ENCODE measurements at places on chromosomes 3 and 15.

GRCh38 chr3:118628704-118629341 lies 405.8 kb downstream of the IGSF11 start:
- no peak for DNase-seq

DNA sequence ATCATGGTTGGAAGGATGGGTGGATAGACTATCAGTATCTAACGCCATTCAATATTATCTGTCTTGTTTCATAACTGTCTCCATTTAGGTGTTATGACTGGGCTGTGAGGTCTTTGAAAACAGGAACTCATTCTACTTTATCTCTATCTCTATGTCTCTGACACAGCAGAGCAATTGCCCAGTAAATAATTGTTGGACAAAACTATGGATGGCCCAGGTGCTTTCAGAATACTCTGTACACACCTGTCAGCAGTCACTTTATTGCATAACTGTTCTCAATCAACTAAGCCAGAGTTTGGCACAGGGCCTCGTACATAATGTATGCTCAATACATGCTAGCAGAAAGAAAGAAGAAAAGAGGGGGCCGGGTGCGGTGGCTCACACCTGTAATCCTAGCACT lies 210.3 kb downstream of the OPA1 start:
- DNase-seq: no peak

GRCh38 chr3:139746481-139746880 lies 68.7 kb upstream of the NMNAT3 start:
- DNase-seq: no peak

DNA sequence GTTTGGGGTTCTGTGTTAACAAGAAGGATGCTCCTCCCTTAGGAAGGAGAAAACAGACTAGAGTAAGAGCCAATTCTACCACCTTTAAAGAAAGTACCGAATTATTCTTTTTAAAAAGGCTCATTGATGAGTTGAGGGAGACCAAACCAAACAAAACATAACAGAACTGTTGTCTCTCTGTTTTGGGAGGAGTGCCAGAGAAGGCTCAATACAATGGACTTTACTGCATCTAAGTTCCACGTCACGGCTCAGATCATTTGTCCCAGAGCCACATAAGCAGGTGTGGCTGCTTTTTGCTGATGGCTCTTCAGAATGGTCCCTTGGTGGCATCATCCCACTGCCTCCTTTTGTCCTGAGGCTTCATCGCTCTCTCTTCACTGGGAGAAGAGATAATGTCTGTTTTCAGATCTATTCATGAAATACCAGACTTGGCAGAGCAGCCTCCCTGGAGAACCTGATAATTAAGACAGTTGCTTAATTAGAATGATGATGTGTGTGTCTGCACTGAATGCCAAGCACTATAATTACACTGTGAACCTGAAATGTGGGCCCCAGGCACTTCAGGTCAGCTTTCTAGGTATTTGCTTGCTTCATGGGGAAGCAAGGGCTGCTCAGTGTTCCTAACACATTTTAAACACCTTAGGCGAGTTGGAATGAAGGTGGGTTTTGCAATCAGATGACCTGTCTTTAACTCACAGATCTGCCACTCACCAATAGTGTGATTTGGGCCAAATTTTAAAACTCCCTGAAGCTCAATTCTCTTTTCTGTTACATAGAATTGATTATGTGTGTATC lies 335.2 kb upstream of the MCTP2 start:
- no peak for DNase-seq

DNA sequence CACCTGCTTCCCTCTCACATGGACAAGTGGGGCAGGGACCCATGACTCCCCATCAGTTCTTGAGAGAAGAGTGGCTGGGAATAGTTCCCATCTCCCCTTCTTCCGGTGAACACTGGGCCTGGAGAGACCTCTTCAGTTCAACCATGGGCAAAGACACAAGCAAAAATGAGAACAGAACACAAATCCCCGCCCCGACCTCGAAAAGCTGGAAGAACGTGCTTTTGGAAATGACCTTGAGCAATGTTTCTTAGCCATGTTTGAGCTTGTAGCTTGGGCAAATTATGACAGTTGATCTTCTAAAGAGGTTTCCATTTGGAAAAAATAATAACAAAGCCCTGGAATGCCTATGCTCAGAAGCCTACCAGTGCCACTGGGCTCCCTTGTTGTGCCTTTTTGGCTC lies 59.0 kb downstream of the FAM174B start:
- DNase-seq: peak; percentile 43

DNA sequence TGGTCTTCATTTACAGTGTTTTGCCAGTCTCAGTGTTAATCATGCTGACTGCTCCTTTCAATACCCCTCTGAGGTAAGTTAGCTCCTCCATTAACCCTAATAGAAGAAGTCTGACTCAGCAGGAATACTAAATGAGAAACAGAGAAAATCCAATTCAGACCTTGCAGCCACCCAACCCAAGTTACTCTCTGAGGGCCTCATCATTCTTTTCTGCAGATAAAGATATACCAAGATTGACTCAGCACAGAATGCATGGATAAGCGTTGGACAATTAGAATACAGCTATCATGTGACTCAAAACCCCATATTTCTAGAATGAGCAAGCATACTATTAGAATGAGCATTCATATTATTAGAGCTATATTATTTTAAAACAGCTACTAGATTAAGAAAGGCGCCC lies 389.1 kb upstream of the SGO1 start:
- DNase-seq: no peak

DNA sequence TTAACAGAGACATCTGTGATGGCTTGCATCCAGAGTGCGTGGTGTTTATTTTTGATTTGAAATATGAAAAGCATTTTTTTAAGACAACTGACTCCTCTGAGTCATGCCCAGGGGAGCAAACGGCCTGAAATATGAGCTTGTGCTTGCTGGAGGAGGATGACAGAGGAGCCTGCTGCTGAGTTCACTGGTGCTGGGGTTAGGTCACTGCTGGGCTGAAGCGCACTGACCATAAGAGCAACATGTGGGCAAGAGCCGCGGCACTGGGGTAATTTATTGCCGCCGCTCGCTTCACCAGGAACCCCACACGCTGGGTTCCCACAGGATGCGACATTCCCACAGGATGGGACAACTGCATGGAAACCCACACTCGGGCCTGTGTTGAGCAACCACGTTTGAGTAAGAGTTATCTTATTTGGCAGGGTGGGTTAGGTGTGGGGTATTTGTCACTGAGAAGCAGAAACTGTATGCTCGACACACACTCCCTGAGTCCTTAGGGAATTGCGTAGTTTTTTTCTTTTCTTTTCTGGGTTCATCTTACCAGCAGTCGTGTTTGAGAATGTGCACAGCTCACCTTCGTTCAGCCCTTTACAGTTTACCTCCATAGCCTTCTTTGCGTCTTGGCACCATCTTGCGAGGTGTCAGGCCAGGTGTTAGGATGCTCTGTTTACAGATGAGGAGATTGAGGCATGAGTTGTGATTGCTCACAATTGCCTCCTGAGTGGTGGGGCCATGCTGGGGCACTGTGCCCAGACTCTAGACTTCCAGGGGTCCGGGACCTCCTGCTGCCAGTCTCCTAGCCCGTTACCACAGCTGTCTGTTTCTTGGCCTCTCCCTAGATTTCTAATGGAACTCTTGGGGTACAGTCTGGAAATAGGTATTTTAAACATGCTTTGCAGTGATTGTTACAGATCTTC lies 60.4 kb downstream of the SMAD3 start:
- peak; percentile 86 for DNase-seq

DNA sequence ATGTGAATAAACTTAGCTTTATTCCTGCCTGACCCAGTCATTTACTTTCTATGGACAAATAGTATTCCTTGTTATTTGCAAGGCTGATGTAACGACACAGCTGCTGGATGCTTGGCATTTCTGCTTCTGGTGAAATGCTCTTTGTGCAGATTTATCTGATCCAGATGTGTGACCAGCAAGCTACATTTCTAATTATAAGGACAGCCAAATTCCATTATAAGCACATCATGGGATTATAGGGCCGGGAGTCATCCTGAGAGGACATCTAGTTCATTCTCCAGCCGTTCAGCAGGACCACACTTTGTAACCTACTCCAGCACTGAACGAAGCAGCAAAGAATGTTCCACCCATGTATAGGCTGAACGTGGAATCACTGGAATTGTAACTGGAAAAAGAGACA lies 42.9 kb downstream of the FNDC3B start:
- peak; percentile 64 for DNase-seq

GRCh38 chr3:184715943-184716621 lies 4.2 kb upstream of the MAGEF1 start:
- no peak for DNase-seq

GRCh38 chr15:68583321-68583720 lies 4.5 kb downstream of the CORO2B start:
- DNase-seq: no peak

DNA sequence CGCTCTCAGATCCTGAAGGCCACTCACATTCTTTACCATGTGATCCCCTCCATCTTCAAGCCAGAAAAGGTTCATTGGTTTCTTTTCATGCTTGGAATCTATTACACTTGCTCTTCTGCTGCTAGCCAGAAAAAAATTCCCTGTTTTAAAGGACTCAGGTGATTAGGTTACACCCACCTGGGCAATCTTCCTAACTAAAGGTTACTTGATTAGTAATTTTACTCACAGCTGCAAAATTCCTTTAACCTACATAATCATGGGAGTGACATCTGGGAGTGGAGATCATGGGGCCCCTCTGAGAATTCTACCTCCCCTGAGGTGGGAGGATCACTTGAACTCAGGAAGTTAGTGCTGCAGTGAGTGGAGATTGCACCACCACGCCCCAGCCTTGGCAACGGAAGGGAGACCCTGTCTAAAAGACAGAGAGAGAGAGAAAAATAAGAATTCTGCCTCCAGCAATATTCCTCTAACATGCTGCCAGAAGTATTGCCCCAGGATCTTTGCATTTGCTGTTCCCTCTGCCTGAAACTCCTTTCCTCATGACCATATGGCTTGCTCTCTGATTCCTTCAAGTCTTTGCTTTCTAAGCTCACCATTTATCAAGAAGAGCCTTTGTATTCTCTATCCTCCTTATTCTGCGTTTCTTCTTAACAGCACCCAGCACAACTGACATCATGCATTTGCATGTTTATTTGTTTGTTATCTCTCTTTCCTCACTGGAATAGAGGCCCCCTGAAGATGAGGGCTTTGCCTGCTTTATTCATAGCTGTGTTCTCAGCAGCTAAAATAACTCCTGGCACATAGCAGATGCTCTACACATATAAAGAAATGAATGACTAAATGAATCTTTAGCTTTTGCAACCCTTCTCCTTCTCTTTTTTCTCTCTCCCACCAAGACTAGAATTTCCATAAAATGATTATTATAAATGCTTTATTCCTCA lies 68.2 kb downstream of the EDEM1 start:
- DNase-seq: no peak

DNA sequence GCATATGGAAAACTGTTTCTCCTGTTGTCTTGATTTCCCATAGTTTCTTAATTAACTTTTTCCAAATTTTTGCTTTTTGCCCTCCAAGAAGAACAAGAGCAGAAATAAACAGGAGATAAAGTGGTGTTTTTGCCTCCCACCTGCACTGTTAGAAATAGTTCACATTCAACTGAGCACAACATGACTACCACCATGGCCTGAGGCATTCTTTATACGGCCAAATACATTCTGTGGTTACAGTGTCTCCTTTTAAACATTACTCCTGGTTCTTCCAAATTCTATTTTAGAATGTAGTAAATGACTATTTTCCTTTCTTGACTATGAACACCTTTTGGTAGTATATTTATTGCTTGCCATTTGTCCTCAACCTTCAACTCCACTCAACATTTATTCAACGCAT lies 98.5 kb downstream of the LARS2 start:
- no peak for DNase-seq

DNA sequence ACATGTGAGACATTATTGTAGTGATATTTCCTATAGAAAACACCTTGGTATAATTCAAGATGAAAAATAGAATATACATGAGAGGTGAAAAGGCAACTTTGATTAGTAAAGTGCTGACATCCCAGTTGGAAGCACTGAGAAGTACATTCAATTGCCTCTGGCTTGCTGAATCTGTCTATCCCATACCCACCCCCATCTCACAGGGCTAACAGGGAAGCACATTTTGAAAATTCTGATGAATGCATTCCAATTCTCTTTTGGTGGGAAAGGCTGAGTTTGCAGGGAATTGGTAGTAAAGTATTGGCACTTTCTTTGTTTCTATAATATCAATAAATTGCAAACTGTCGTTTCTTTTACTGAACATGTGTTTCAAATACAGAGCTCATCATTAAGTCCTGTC lies 122.9 kb downstream of the MBNL1 start:
- DNase-seq: no peak

- peak; percentile 14 for DNase-seq
Observed at GRCh38 chr3:28347374-28348264, 902 bp upstream of the ZCWPW2 start.

- no peak for DNase-seq
Observed at GRCh38 chr3:7188551-7188950, 327.6 kb downstream of the GRM7 start.

GRCh38 chr3:72892081-72892775 lies 4.4 kb downstream of the GXYLT2 start:
- no peak for DNase-seq

- DNase-seq: peak; percentile 88
Observed at GRCh38 chr3:123642182-123642956, 57.5 kb upstream of the HACD2 start.

DNA sequence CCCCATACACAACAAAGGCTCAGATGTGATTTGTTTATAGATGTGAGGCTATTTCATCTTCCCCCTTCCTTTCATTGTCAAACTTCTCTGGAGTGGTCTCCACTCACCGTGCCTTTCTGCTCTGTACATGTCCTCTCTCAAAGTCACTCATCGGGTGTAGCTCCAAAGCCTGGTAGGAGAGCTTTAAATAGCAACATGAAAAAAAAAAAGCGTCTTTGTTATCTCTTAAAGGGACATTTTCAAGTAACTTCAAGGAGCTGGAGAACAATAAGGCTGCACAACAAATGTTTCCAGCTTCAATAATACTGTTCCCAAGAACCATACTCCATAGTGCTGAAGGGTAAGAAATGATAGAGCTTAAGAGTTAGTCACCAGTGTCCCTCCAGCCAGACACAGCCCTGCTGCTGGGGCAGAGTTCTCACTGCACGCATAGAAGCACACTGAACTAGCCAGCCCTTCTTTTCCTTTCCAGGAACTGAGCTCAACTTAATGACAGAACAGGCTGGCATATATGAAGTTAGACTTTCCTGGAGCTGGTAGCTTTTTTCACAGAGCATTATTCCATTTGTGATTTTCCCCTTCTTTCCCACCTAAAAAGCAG lies 8.1 kb downstream of the FBXO40 start:
- peak; percentile 8 for DNase-seq

- DNase-seq: no peak
Observed at GRCh38 chr3:147462856-147463255, 53.7 kb downstream of the ZIC1 start.

GRCh38 chr3:71874618-71875017 lies 89.7 kb upstream of the PROK2 start:
- no peak for DNase-seq

- DNase-seq: no peak
Observed at GRCh38 chr3:120752230-120752629, 9.7 kb downstream of the GTF2E1 start.

- DNase-seq: no peak
Observed at GRCh38 chr15:56351353-56351752, 13.9 kb upstream of the TEX9 start.

DNA sequence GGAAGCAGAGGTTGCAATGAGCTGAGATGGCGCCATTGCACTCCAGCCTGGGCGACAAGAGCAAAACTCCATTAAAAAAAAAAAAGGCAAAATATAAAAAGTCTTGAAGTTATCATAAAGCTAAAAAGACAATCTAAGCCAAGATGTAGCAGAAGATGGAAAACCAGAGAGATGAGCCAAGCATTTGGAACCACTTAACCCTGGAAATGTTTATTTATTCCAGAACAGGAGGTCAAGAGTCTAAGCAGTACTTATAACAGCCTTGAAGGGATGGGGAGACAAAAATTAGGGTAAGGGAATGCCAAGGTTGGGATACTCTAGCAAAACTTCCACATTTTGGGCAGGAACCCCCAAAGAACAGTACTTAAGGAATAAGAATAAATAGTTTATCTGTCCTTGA lies 30.1 kb downstream of the FAIM start:
- DNase-seq: no peak
